NCI-H460 (cell line): ENCODE measurements at places on chromosomes 7 and 10.

DNA sequence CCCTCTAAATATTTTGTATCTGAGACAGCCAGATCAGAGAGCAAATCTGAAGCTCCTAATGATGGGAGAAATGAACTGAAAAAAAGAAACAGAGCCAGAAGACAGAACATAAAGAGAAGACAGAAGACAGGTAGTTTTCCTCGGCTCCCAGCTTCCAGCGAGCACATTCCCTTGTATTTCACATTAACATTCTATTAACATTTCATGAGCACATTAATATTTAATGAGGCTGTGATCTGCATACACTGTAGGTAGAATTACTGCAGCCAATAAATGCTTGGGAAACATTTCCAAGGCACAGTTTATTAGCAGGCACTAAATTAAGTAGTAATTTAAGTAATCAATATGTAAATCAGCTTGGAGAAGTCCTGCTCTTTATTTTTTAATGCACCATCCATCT is 349.9 kb downstream of the ELMO1 start:
- DNase-seq = no peak

DNA sequence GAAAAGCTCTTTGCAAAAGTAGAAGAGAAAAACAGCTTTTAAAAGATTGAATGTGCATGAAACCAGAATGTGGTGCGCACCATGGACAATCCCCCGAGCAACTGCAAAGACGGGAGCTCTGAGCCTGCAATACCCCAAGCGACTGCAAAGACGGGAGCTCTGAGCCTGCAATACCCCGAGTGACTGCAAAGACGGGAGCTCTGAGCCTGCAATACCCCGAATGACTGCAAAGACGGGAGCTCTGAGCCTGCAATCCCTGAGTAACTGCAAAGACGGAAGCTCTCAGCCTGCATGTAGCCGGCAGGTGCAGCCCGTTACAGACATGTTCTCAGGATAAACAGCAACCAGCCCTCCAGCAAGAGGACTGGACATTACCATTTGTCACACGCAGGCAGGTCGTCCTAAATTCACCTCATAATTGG is 6.2 kb downstream of the ZNF775 start:
- no peak for DNase-seq

- DNase-seq = no peak
These were observed 1.3 kb downstream of the ABCB1 start for GRCh38 chr7:87599336-87599735.

DNA sequence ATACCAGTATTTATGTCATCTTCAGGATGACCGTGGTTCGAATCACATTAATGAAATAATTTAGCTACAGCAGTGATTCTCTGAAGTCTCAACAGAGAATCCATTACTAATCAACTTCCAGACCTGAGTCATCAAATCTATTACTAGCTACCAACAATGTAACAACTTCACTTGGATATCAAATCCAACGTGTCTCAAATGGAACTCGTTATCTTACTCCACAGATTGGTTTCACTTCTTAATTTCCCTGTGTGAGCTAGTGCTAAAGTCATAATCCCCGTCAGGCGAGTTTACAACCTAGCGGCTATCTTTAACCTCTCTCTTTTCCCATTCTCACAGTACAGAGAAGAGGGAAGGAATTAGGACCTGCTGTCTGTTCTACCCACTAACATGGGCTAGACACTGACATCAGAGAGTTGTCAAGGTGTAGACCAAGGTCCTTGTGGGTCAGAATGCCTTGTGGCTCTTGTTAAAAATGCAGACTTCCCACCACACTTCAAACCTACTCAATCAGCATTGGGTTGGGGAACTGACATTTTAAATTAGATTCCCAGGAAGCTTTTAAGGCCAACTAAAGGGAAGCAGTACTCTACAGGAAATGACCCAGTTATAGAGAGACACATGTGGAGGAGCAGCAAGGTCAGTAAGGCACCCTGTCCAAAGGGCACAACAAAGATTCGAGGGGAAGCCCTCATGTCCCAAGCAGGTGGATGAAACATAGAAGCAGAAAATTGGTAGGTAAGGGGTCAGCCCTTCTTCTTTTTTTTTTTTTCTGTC is 57.3 kb upstream of the GSAP start:
- DNase-seq = no peak

DNA sequence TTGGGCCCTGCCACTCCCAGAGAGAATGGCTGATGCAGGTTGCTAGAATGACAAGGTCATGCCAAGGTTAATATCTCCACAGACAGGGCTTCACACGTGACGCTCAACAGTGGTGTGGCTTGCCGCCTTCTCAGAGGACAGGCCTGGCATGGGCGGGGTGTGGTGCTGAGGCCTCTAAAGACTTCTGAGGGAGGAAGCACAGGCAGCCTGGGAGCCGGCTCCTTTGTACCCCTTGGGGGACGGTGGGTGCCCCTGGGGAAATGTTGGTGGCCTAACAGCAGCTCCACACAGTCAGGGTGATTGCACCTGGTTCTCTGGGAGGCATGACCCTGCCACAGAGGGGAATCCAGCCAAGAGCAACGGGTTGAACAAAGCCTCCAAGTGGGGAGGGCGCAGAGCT is 115.1 kb downstream of the PKD1L1 start:
- DNase-seq = no peak

- no peak for DNase-seq
These were observed 112.6 kb downstream of the CPED1 start for GRCh38 chr7:121101083-121101482.
